Activated CD4-positive, alpha-beta T cell treated with anti-CD3 and anti-CD28 coated beads, Interleukin-2, amount 50 U/mL, for 24 hours (primary cell): ENCODE measurements at places on chromosomes 6 and 20.

DNA sequence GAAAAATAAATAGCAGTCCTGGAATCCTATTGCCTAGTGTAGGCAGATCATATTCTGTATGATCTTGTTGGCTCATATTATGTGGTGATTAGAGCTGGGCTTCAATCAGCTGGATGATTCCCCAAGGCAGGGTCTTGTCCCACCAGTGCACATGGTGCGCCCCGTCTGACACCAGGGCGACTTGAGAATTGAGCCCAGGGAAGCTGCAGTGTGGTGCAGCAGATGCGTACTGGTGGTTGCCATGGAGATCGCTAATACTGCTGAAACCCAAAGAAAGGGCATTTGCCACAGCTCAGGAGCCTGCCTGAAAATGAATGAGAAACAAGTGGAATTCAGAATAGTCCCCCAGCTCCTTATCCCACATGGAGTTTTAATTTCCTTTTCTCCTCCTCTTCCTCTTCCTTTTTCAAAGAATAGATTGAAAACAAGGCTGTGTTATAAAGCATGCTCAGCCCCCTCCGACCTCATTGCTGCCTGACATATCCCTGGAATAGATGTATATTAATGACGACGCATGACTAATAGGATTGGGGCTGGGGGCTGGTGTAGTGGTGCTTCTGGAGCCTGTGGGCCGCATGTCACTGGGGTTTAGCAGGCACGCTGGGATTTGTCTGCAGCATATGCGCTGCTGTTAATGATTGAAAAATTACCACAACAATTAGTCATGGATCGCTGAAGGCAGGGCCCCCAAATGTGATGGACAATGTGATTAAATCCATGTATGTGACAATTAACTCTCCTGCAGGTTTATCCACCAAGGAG, 210.5 kb downstream of the FARS2 start:
- DNase-seq, result no peak

DNA sequence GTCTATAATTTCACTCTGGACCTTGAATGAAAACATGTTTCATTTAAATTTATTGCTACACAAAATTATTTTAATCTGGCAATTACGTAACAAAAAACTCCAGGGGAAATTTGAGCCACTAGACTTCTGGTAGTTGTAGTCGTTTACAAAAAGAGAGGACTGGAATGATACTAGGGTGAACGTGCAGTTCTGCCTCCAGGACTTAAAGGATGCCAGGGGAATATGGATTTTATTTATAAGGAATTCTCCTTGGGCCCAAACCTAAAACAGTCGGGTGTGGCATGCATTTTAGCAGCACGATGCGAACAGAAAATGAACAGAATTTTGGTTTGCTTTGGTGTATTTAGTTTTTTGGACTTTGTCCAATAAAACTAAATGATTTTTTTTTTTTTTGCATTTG, 76.9 kb downstream of the PRL start:
- DNase-seq, result no peak

DNA sequence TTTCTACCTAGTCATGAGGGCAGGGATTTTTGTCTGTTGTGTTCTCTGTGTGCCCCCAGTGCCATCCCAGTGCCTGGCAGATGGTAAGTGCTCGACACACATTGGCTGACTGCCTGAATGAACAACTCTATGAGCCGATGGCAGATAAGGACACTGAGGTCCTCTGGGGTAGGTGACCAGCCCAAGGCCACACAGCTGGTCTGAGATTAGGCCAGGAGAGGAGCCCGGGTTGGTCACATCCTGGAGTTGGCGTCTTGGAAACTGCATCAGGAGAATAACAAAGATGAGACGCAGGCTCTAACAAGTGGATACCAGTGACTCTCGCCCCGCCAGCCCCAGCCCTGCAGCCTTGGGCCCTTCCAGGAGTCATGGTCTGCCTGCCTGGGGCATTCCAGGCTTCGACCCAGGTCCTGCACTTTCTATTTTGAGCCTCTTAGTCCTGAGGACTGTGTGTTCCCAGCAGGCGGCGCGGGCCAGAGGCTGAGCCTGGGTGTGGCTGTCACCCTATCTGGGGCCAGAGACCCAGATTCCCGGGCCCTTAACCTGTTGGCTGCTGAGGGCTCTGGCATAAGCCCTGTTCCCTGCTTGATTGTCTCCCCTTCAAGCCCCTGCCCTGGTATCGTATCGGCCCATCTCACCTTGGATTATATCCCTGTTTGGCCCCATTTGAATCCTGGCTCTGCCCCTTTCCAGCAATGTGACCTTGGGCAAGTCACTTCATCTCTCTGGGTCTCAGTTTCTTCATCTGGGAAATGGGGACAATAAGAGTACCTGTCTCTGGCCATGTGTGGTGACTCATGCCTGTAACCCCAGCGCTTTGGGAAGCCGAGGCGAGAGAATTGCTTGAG, 88.3 kb downstream of the CEBPB start:
- no peak for DNase-seq

DNA sequence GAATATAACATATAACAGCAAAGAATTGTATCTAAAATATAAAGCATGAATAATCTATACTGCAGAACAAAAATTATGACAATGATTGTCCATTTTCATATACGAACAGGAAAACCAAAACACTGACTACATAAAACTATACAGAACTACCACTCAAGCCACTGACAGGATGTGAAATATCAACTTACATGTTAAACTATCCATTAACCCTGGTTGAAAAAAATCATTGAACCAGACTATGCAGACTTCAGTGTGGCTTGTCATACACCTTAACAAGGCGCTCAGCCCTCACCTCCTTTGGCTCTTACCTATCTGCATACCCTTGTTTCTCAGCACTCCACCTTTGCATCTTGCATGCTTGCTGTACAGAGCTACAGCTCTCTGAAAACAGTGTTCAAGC, 34.9 kb downstream of the ASCC3 start:
- no peak for DNase-seq

GRCh38 chr20:64214952-64215351, 40.6 kb upstream of the PCMTD2 start:
- no peak for DNase-seq

GRCh38 chr20:41650231-41650948, 32.2 kb upstream of the CHD6 start:
- DNase-seq, result no peak
